ENCODE measurements at places on chromosomes 6 and 20. TPM values are rescaled to one million over a fixed set of nuclear protein-coding genes. Genes with fewer than 3 reads are reported as not detected.

- no peak for DNase-seq
Observed at GRCh38 chr20:24610341-24611115, 141.1 kb downstream of the SYNDIG1 start.

GRCh38 chr6:41503827-41504465, 42.2 kb upstream of the FOXP4 start:
- no peak for DNase-seq

DNA sequence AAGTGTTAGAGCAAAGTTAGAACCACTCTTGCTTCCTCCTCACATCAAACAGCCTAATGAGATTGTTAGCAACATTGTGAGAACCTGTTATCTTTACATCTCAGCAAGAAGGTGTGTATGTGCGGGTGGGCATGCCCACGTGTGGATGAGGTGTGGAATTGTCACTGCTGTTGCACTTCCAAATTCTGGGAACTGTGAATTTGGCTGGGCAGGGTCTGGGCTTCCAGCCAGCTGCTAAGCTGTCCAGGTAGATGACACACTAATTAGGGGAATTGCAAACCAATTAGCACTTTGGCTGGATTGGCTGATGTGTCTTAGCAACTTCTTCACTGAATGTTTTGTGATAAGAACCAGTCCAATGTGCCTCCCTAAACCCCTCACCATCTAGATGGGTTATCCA, 848.2 kb downstream of the DHX35 start:
- no peak for DNase-seq

GRCh38 chr6:3808199-3808598, 41.0 kb upstream of the FAM50B start:
- DNase-seq = no peak

OPN5 gene
- total RNA-seq = not detected

GRCh38 chr6:32082478-32082877, 26.7 kb downstream of the TNXB start:
- no peak for DNase-seq

DNA sequence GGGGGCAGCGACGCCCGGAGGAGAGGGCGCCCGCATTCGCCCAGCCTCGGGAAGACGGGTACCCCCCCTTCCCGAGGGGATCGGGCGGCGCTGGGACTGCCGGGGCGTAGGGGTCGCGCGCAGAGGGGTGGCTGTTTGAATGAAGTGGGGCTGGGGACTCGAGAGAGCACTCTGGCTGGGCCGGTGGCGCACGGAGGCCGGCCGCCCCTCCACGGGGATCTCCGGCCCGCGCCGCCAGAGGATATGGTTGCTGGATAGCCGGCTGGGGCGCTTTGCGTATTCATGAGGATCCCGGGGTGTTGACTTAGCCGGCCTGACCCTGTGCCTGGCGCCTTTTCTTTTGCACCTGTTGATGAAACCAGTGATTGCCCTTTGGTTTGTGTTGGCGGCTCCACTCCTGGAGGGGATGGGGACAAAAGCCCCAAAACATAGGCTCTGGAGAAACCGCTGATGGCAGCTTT, 469 bp downstream of the SYNJ2 start:
- DNase-seq = peak; percentile 84

ANKRD6 gene
- 22.4 TPM for total RNA-seq

OR2B6 gene
- not detected for total RNA-seq

GRCh38 chr6:100663219-100663863, 198.6 kb upstream of the SIM1 start:
- no peak for DNase-seq

- no peak for DNase-seq
Observed at GRCh38 chr6:20582586-20583443, 48.6 kb downstream of the CDKAL1 start.

- DNase-seq = no peak
Observed at GRCh38 chr6:2876210-2877056, 26.7 kb downstream of the SERPINB9 start.

Data from chondrocyte (in vitro differentiated cells).